ENCODE measurements at places on chromosomes 11 and 22.

DNA sequence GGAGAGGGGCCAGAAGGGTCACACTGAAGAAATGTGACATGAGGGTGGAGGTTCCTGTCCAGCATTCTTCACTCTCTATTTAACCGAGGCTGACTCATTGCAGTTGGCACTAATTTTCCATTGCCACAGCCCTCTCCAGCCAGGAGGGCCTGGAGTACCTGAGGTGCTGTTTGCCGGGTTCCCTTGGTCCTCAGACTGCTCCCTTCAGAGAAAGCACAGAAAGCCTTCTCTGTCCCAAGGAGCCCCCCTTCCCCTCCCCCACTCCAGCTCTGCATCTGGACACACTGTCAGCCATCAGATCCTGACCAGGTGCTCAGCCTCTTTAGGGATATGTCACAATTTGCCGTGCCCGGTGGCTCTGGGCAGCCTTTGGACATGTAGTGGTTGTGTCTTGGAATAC is 3.2 kb upstream of the C11orf91 start:
- no peak for DNase-seq

DNA sequence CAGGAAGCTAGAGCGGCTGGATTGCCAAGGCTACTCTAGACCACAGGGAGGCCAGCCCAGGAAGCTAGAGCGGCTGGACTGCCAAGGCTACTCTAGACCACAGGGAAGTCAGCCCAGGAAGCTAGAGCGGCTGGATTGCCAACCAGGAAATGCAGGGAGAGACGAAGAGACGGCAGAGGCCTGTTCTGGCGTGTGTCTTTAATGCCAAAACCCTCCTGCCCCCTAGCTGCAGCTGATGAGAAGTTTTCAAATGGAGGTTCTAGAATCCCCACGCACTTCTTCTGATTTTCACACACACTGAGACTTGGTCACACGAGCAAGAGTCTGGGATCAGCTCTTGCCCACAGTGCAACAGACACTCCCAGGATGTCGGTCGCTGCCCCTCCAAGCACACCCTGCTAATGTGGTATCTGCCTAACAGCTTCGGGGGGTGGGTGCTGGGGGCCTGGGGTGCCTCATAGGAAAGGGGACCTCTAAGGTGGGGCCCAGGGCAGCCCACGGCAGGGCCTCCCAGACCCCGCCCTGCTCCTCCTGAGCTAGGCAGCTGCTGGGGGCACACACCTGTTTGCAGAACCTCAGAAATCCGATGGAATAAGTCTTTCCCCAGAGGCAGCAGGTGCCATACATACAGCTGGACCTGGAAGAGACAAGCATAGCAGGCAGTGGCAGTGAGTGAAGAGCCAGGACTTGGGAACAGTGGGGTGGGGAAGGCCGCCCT is 28.5 kb downstream of the MAFF start:
- DNase-seq: peak; percentile 75

- DNase-seq: no peak
Observed at GRCh38 chr11:72720784-72721183, 31.4 kb downstream of the ARAP1 start.

DNA sequence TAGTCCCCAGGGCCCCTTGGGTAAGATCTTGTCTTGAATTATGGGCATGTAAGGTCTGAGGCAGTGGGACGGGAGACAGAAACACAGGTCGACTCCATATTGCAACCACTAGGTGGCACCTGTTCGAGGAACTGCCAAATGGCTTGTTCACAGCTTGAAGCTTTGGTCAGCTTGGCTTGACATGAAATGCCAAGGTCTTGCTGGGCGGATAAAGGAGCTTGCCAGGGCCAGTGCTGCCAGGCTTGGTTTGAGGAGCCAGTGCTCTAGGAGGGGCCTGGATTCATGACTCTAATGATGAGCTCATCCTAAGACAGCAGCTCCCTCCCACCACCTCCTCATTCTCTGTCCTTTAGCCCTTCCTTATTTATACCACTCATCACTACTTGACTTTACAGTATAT is 11.9 kb upstream of the NRIP3 start:
- peak; percentile 83 for DNase-seq

- DNase-seq: no peak
Observed at GRCh38 chr22:24431309-24432034, 4.1 kb downstream of the ADORA2A start.

DNA sequence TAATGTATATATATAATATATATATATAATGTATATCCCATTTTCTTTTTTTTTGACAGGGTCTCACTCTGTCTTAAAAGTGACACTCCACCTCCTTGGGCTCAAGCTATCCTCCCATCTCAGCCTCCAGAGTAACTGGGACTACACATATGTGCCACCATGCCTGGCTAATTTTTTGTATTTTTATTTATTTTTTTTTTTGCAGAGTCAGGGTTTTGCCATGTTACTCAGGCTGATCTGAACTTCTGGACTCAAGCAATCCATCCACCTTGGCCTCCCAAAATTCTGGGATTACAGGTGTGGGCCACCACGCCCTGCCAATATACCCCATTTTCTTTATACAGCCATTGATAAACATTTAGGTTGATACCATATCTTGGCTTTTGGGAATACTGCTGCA is 33.9 kb upstream of the SLC22A24 start:
- no peak for DNase-seq

DNA sequence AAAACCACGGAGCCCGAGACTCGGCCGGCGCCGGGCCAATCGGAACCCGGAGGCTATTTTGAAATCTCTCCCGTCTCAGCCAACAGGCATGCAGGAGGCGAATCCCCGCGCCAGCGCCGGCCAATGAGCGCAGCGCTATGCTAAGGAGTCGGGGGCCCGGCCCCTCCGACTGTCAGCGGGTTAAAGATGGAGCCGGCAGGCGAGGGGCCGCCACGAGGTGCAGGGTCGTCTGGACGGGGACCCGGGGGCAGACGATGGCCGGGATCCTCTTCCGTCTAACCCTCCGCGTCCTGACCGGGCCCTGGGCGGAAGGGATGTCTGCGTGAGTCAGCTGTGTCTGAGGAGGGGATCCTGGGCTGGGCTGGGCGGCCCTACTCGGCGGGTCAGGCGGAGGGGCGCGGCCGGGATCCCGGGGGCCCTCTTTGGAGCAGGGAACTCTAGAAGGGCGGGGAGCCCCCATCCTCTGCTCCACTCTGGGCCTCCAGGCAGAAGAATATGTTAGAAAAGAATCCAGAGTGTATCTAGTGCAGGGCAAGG is 10.0 kb downstream of the SDF2L1 start:
- DNase-seq: peak; percentile 94

GRCh38 chr22:18974477-18975180 is 38.5 kb upstream of the PRODH start:
- DNase-seq: no peak

DNA sequence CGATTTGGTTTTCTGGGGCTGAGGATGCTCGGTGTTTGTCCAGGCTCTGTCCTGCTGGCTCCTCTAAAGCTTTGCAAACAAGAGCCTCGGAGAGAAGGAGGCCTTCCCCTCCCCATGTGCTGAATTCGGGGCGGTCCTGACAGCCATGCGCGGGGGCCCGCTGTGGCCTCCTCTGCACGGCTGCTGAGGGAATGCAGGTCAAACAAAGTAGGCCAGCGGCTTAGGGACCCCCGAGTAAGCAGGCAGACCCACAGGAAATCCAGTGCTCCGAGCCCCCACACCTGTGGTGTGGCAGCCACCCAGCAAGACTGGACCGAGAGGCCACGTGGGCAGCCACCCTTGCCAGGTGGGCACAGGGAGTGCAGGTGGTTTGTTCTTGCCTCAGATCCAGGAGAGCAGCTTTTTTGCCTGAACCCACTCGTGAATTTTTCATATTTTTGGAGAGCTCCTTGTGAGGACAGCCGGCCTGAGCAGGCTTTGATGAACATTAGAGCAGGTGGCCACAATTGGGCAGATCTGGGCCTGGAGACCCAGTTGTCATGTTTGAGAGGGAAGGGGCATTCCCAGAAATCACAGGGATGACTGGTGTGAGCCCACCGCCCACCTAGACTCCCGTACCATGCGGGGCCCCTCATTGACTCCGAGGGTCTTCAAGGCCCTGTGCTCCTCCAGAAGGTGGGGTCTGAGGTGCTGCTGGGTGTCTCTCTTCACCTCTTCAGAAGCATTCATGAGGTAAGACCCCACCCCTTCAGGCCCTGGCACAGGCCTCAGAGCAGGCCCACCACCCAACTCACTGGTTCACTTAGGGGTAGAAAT is 43.0 kb upstream of the KCNQ1OT1 start:
- no peak for DNase-seq

DNA sequence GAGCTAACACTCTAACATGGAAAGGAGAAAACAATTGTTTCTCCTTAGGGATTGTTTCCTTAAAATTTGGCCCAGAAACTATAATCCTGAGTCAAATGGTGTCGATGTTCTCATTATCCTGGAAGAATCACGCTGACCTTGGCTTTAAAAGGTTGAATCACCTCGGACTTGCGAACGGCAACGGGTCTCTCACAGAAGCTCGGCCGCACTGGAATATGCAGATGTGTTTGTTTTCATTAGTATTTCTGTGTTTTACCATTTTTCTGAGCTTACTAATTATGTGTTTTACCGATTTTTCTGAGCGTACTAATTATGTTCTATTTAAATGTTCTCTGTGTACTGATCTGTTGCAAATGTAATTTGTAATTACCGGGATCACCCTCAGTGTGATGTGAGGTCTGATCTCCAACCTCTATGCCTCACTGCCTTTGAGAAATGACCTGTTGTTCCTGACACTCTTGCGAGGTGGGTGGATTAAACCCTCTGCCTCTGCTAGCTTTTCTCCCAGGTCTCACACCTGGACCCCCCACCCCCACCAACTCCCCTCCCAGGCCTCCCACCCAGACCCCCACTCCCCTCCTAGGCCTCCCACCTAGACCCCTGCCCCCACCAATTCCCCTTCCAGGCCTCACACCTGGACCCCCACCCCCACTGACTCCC is 38.3 kb upstream of the BRSK2 start:
- no peak for DNase-seq

DNA sequence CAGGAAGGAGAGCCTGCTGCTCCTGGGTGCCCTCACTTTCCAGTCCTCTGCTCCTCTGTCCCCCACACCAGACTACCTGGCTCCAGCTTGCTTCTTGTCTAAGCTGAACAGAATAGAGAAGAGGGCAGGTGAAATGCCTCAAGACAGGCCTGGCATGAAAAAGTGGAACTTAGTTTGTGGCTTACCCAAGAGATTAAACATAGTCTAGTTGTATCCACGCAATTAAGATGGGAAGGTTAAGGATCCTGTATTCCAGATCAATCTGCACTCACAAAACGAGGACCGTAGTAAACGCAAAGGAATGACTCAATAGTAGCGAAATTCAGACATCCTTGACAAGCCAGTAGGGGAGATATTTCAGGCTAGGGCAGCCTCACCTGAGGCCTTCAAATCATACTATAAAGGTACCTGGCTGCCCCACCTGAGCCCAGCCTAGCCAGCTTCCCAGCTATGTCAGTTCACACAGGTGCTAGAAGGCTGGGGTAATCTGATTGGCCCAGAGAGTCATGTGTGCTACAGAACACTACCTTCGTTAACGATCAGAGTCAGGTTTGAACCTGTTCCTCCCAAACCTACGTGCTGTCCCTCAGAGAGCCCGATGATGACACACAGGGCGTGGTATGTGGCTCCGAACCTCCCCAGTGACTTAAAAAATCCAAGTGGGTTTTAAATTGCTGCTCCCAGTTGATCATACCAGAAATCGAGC is 46.5 kb downstream of the AHNAK start:
- DNase-seq: no peak

DNA sequence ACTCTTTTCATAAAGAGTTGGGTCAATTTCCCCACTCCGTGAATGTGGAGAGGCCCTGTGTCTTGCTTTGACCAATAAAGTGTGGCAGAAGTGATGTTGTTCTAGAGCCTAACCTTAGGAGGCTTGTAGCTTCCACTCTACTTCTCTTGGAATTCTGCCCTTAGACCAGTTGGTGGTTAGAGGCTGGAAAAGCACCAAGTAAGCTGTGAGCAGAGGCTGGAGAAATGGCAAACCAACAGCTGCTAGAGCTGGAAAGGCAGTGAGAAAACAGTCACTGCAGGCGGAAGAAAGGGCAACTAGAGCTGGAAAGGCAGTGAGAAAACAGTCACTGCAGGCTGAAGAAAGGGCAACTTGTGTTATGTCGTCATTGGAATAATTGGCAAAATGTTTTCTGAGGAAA is 29.8 kb upstream of the MSANTD2 start:
- DNase-seq: no peak

DNA sequence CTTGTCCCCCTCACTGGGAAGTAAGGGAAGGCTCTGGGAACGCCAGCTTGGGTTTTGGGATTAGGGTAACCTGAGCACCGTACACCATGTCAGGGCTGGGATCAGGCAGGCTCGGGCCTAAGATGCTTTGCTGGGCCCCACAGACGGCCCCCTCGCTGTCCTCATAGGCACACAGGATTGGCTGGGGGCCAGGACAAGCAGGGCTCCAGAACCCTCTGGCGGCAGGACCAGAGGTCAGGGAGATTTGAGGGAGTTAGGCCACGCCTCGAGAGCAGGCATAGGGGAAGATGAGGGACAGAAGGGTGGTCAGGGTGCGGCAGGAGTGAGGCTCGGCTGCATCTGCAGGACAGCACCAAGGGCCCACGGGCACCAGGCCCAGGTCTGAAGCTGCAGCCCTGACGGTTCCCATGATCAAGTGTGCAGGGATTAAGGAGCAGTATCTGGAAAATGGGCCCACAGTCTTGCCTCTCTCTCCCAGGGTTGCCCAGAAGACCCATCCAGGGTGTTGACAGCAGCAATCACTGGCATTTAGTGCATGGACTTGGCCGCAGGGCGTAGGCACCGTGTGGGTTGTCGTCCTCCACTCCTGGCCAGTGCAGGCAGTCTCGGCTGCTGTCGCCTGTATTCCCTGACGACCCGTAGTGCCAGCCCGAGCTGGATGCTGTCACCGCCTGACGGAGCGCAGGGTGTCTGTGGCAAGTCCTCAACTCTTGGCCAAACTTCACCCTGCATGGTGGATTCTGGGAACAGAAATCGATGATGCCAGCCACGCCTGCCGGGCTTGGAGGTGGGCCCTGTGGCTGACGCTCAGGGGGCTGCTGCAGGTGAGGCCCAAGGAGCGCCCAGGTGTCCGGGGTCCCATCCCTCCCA is 15.7 kb upstream of the GNB1L start:
- no peak for DNase-seq

- no peak for DNase-seq
Observed at GRCh38 chr11:14413307-14414069, 54.5 kb upstream of the RRAS2 start.

- no peak for DNase-seq
Observed at GRCh38 chr11:12512826-12513395, 135.5 kb downstream of the PARVA start.

- DNase-seq: no peak
Observed at GRCh38 chr11:119446434-119446833, 23.5 kb upstream of the THY1 start.

GRCh38 chr11:46222490-46223251 is 54.8 kb upstream of the CREB3L1 start:
- no peak for DNase-seq

DNA sequence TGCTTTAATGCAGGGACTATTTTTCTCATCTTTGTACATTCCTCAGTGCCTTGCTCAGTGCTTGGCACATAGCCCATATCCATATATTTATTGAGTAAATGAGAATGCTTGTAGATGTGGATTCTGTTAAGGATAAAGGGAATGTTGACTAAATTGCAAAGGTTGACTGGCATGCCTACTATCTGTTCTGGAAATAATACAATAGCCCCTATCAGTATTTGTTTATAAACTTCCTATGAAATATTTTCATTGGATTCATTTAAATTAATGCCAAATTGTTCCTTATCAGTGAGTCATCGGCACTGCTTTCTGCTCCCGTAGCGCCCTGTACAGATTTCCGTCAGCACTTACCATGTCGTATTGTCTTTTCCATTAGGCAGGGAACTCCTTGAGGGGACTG is 8.0 kb downstream of the RNF121 start:
- no peak for DNase-seq

GRCh38 chr22:44402196-44403111 is 89.7 kb upstream of the SHISAL1 start:
- no peak for DNase-seq

- no peak for DNase-seq
Observed at GRCh38 chr11:87185228-87185627, 147.5 kb downstream of the TMEM135 start.

Measured in GM20000 (cell line).